NCI-H446 (cell line): ENCODE measurements at places on chromosomes 6 and 20.

- no peak for DNase-seq
Measured at GRCh38 chr6:148463671-148464070, 121.0 kb downstream of the SASH1 start.

GRCh38 chr6:20719980-20720379 is 185.7 kb downstream of the CDKAL1 start:
- DNase-seq = no peak

GRCh38 chr20:63495741-63496595 is 2.9 kb downstream of the EEF1A2 start:
- no peak for DNase-seq

DNA sequence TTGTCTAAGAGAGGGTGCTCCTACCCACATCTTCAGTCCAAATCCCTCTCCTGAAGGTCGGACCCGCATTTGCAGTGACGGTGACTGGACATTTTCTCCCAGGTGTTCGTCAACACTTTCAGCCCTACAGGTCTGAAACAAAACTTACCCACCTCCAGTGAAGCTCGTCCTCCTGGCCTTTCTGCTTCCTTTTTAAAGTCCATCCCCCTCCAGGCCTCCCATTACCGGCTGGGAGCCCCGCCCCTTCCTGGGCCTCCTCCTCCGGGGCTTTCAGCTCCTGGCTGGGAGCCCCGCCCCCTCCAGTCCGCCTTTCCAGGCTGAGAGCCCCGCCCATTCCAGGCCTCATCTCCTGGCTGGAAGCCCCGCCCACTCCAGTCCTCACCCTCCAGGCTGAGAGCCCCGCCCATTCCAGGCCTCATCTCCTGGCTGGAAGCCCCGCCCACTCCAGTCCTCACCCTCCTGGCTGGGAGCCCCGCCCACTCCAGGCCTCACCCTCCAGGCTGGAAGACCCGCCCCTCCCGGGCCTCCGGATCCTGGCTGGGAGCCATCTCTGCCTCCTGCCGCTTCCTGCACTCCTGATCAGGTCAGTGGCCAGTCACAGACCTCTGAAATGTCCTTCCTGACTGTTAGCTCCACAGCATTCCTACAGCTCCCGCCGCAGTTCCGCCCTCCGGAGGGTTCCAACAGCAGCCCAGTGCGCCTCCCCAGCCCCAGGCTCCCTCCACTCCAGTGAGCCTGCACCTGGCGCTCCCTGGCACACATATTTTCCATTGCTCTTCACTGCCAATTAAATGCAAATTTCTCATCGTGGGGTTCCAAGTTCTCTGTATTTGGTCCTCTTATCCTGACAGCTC is 98.5 kb downstream of the LY86 start:
- peak; percentile 96 for DNase-seq

GRCh38 chr20:63857764-63858392 is 3.4 kb upstream of the ABHD16B start:
- no peak for DNase-seq

- DNase-seq = no peak
Measured at GRCh38 chr6:33426590-33427511, 7.0 kb downstream of the SYNGAP1 start.
